ENCODE measurements at places on chromosomes 11 and 22.

GRCh38 chr11:84480131-84480530 lies 1147.0 kb downstream of the DLG2 start:
- DNase-seq: no peak

DNA sequence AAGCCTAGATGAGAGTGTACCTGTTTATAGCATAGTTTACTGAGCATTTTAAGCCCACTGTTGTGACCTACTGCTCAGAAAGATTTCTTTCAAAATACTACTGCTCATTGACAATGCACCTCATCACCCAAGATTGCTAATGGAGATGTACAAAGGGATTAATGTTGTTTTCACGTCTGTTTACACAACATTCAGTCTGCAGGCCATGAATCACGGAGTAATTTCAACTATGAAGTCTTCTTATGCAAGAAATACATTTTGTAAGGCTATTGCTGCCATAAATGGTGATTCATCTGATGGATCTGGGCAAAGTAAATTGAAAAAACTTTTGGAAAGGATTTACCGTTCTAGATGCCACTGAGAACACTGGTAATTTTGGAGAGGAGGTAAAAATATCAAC lies 112.9 kb downstream of the KIF18A start:
- no peak for DNase-seq

DNA sequence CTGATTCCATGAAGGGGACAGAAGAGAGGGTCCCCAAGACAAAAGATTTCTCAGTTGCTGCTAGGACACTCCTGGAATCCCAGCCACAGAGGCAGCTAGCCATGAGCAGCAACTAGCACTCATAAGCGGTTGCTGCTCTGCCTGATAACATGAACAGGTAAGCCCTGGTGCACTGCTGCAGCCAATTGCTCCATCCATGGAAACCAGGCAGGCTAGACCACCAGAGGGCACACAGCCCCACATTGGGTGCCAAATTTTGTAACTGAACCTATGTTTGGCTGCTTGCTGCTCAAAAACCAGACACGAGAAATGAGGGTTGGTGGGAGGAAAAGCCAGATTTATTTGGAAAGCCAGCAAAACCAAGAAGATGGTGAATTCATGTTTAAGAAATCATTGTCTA lies 21.9 kb upstream of the QSER1 start:
- no peak for DNase-seq

DNA sequence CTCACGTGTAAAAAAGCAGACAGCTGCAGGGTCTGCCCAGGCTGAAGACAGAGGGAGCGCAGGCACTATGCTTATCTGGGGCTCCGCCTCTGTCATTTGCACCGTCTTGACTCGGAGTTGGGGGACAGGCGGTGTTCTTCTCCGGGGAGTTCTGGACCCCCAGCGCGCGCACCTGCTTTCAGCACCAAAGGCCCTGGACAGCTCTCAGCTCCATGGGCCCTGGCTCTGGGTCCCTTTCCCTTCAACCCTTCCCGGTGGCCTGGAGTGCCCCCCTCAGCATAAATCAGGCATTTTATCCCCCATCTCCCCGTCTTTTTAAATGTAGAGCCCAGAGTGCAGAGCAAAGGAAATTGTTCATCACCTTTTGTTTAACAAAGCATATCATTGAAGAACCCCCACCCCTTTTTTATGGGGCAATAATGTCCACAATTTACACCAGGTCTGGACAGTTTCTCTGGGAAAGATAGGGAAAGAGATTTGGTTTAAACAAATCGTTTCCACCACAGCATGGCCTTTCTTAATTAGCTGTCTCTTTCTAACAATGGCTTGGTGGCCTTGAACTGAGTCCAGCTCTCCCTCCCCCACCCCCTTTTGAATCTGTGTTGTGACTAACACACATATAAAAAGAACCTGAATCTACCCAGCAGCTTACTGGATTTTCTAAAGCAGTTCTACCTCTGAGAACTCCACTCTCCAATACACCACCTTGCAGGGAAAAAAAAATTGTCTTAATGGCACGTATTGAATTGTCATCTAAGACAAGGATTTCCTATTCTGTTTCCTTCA lies 1.7 kb downstream of the SEZ6L start:
- DNase-seq: no peak

DNA sequence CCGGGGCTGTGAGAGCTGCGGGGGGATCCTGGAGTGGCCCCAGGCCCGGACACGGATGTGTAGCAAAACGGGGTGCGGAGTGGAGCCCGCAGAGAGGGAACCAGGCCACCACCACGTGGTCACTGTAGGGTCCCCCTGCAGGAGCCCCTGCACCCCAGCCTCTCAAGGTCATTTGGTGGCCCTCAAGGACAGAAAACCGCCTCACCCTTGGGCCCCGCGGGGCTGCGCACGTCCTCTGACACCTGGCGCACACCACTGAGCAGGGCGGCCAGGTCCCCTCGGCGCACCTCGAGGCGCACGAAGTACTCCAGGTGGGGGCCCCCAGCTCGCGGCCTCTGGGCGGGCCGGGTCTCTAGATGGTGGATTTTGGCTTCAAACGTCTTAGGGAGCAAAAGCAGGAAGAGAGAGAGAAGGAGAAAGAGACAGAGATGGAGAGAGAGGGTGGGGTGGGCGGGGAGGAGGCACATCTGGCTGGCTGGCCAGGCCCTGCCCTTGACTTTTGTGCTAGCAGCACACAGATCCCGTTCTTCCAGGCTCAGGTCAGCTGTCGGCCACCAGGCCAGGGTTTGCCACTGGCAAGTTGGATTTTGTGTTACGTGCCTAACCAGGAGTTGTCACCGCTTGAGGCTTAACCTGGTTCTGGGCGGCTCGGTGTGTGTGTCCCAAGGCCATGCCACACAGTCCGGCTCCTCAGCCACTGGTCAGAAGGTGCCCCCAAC lies 3.2 kb downstream of the TH start:
- DNase-seq: no peak

GRCh38 chr22:49979587-49980264 lies 19.2 kb downstream of the PIM3 start:
- peak; percentile 81 for DNase-seq

DNA sequence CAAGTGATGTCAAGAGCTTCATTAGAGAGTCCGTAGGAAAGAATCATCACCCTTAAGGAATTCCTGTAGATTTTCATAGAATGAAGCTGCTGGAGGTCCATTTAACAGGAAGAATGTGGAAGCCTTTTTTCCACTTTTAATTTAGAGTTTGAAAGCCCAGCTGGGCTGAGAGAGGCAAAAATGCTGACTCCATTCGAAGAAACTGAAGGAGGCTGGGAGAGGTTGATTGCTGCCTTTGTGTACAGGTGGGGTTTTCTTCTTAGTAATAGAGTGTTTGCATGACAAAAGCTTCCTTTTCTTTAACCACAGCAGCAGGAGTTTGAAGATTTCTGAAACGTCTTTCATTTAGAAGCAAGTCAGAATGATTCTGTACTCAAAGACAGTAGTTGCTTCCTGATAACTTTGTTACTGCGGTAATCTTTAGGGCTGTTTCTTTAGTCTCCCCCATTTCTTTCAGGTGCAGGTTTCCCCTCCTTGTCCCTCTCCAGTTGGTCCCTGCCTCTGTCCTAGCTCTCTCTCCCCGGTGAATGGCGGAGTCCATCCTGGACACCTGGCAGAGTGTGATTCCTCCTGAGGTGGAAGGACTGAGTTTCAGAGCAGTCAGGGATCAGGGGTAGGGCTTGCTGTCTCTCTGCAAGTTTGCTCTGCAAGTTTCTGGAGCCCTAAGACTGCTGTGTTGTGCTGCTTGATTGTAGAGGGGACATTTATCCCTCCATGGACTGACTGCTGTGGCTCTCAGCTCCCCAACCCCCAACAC lies 166.2 kb downstream of the LDLRAD3 start:
- no peak for DNase-seq

DNA sequence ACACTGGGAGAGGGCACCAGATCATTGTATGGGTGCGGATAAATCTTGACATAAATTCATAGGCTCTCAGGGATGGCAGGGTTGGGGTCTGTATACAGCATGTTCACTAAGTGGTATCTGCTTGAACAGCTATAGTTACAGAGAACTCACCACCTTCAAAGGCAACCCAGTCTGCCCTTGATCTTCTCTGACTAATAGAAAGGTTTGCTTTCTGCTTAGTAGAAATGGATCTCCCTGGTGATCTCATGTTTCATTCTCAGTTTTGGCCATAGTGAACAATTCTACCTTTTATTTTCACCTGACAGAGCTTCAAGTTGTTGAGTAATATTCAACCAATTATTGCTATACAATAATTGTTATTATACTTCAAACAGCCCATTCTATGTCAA lies 32.4 kb downstream of the CNTF start:
- DNase-seq: no peak

DNA sequence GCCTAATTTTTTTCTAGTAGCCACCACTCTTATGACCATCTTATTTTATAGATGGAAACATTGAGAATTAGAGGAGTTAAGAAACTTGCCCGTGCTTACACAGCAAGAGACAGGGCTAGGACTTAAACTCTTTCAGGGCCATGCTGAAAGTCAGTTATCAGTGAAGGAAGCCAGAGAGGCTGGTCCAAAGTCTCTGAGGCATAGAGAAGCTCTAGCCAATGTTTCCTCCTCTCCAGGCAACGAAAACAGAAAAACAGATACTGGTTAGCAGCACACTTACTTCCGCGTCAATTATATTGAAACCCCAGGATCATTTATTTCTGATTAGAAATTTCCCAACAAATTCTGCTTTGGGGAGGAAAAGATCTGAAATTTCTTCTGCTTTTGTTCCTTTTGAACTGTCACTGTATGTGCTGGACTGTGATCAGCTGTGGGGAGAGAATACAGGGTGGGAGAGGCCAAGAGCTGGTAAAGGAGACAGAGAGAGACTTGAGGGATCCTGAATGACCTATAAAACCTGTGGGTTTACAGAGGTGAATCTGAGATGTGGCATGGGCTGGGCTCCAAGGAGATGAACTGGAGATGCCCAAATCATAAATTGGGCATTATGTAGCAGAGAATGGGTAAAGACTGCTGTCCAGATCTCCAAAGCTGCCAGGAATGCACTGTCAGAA lies 37.5 kb upstream of the CAPRIN1 start:
- DNase-seq: no peak

- DNase-seq: no peak
Measured at GRCh38 chr11:119316016-119316728, 758 bp downstream of the MCAM start.

DNA sequence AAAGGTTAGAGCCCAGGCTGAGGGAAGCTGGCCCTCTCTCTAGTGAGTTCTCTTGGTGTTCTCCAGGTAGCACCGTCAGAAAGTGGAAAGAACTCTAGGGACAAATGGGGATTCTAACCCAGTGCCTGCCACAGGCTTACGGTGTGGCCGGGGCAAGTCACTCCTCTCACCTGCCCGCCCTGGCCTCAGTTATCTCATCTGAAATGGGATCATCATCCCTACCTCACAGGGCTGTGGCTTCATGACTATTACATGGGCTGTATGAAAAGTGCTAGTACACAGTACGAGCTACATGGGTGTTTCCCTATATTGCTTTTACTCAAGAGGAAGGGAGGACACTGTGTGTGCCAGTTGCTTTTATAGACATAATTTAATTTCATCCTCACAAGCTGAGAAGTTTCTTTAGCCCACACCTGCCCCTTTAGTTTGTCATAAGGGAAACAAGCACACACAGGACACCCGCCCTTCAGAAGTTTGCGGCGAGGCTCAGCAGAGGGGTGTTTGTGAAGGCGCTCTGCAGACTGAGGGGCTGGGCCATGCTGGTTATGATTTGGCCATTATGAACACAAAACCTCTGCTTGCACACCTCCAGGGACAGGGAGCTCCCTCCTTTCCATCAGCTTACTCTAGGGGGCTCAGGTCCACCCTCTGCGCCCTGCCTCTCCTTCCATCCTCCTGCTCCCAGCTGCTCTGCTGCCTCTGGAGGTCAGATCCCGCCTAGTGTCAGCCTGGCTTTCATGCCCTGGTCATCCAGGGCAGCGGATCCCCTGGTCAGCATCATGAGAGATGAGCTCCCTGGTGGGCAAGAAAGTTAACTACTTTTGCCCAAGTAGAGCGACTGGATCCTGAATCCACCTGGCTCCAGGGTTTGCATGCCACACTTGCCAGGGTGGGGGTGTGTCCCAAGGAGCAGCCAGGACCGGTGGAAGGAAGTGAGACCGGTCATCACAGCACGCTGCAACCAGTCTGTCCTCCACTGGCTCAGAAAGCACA lies 1.2 kb downstream of the KLHL35 start:
- DNase-seq: peak; percentile 12

GRCh38 chr22:42951093-42951710 lies 63.7 kb downstream of the PACSIN2 start:
- no peak for DNase-seq

- DNase-seq: no peak
Measured at GRCh38 chr22:45972889-45973253, 4.1 kb downstream of the WNT7B start.

DNA sequence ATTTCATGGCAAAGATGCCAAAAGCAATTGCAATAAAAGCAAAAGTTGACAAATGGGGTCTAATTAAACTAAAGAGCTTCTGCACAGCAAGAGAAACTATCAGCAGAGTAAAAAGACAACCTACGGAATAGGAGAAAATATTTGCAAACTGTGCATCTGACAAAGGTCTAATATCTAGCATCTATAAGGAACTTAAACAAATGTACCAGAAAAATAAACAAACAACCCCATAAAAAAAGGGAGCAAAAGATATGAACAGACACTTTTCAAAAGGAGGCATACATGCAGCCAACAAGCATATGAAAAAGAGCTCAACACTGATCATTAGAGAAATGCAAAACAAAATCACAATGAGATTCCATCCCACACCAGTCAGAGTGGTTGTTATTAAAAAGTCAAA lies 60.3 kb downstream of the AASDHPPT start:
- DNase-seq: no peak

DNA sequence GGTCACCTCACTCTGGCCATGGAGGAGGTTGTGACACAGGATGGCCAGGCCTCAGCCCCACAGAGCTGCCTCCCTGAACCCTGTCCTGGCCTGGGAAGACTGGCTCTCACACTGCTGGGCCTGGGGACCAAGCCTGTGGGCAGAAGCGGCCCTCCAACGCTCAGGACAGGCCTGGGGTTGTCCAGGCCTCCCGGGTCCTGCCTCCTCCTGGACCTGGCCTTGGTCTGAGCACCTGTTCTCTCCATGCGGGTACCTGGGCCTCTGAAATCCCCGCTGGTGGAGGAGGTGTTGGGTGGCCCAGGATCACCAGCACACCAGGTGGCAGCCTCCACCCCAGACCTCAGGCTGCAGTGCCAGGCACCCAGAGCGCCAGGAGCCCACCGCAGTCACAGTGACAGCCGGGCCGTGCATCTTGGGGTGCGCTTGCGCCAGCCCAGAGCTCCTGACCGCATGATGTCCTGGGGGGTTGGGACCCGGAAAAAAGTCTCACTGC lies 16.1 kb upstream of the PIM3 start:
- no peak for DNase-seq

DNA sequence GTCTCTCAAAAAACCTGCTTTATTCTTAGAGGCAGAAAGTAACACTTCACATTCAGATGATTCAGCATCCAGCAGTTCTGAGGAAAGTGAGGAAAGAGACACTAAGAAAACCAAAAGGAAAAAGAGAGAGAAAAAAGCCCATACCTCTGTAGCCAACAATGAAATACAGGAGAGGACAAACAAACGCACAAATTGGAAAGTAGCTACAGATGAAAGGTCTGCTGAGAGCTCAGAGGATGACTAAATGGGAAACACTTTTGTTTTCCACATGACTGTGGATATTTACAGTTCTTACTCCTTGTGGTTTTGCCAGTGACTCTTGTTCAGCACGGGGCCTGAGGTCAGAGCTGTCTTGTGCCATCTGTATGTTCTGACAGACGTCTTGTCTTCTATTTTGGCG lies 3.8 kb downstream of the TIMM8B start:
- peak; percentile 70 for DNase-seq
